ENCODE measurements at places on chromosomes 1 and 21.

GRCh38 chr1:203173011-203173555, 2.5 kb downstream of the MYBPH start:
- no peaks in the 10 kb centered on the region for H3K4me1 ChIP-seq
- H3K36me3 ChIP-seq, result no peaks in the 10 kb centered on the region
- no peak overlapping the region for H3K27ac ChIP-seq
- no peak for DNase-seq
- H3K27me3 ChIP-seq, result peaks cover 57% of the 10 kb centered on the region

GRCh38 chr1:35505911-35506798, 51.0 kb downstream of the KIAA0319L start:
- H3K27ac ChIP-seq, result no peak overlapping the region
- no peak for DNase-seq
- H3K36me3 ChIP-seq, result peaks cover 10% of the 10 kb centered on the region

DNA sequence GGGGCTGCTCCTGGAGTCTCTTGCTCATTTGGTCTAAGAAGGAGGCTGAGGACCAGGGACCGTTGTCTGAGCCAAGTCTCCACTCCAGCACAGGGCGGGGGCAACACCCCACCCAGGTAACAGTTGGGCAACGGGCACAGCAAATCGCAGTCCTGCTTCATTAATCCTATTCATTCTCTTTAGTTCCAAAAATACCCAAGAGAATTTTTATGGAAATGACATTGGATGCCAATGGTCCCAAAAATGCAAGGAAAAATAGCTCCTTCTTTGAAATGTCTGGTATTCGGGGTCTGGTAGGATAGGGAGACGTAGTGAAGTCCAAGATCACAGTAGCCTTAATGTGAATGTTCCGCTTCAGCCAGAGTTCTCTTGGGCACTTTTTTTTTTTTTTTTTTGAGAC, 74.0 kb downstream of the ATP5PO start:
- peak overlapping the region; percentile 21 for H3K27ac ChIP-seq
- no peak for DNase-seq
- H3K4me3 ChIP-seq, result no peak overlapping the region
- H3K36me3 ChIP-seq, result peaks cover 21% of the 10 kb centered on the region
- no peaks in the 10 kb centered on the region for H3K27me3 ChIP-seq

DNA sequence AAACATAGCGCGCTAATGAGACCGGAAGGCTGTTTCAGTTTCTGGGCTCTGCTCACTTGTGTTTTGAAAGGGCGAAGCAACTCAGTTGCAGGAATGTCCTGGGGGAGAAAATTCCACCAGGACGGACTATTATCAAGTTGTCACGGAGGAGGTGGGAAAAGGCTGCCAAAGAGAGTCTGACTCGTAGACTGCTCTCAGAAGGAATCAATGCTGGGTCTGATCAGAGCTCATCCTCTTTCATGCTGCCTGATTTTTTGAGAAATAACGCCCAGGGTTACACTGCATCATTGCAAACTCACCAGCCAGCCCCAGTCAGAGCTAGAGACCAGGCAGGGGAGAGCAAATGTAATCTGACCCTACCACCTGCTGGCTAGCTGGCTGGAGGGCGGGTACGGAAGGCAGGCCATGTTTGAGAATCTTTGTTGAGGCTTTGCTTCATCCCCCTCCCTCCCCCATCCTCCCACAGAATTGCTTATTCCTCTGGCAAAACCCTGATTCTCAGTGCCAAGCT, 36.4 kb upstream of the BCL9 start:
- peak overlapping the region; percentile 94 for H3K27ac ChIP-seq
- no peaks in the 10 kb centered on the region for H3K36me3 ChIP-seq
- peak overlapping the region; percentile 38 for H3K4me3 ChIP-seq
- DNase-seq, result peak; percentile 16

- no peak overlapping the region for H3K27ac ChIP-seq
- no peaks in the 10 kb centered on the region for H3K27me3 ChIP-seq
- no peaks in the 10 kb centered on the region for H3K36me3 ChIP-seq
- DNase-seq, result no peak
Measured at GRCh38 chr1:109609881-109610280, 9.5 kb downstream of the GNAT2 start.

DNA sequence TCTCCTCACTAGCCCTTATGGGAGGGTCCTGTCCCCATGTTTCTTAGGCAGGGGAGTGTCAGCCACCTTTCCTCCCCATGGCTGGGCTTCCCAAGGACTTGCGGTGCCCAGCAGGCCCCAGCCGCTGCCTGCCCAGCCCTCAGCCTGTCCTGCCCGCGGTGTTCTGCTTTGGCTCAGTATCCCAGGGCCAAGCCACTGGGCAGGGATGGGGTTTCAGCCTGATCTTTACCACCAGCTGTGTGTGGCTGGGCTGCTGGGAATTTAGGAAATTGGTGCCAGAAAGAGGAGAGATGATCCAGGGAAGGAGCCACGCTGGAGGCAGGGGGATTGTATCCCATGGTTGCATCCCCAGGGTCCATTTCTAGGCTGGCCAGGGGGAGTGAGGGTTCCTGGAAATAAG, 6.9 kb upstream of the IGFN1 start:
- no peak overlapping the region for H3K27ac ChIP-seq
- H3K27me3 ChIP-seq, result peaks cover 27% of the 10 kb centered on the region
- H3K4me1 ChIP-seq, result peaks cover 3% of the 10 kb centered on the region
- DNase-seq, result no peak

DNA sequence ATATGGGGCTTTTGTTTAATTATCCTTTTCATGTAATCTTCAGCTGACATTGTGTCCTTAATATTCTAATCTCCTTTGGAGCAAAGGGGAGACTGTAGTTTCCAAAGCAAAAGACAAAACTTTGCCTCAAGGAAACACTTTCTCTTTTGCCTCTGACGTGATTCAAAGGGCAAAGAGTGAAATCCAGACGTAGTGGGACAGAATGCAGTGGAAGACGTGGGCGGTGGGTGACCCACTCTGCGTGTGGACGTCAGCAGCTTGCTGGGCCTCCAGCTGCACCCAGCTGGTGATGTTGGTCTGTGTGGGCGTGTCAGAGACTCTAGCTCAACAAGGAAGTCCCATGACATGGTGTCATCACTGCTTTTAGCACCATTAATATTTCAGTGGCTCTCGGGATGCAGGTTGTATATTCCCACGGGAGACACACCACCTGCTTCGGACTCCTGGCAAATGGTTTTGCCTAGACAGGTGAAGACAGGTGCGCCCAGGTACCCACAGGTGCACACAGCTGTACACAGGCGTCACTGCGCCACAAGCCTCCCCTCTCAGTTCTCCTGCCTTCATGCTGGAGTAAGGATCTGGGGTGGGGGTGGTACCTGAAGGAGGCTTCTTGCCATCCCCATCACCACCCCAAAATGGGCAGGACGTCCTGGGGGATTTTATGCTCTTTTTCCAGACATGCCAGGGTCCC, 292.1 kb upstream of the VAMP3 start:
- H3K27ac ChIP-seq, result no peak overlapping the region
- no peaks in the 10 kb centered on the region for H3K36me3 ChIP-seq
- H3K4me1 ChIP-seq, result no peaks in the 10 kb centered on the region
- DNase-seq, result no peak
- peaks cover 7% of the 10 kb centered on the region for H3K27me3 ChIP-seq
